ENCODE measurements at places on chromosomes 11 and 22.

GRCh38 chr22:27397954-27398342, 403.6 kb downstream of the MN1 start:
- peak; percentile 30 for DNase-seq

- no peak for DNase-seq
Observed at GRCh38 chr11:19698493-19699292, 13.9 kb upstream of the NAV2 start.

GRCh38 chr11:77167111-77167626, 39.1 kb downstream of the MYO7A start:
- no peak for DNase-seq

DNA sequence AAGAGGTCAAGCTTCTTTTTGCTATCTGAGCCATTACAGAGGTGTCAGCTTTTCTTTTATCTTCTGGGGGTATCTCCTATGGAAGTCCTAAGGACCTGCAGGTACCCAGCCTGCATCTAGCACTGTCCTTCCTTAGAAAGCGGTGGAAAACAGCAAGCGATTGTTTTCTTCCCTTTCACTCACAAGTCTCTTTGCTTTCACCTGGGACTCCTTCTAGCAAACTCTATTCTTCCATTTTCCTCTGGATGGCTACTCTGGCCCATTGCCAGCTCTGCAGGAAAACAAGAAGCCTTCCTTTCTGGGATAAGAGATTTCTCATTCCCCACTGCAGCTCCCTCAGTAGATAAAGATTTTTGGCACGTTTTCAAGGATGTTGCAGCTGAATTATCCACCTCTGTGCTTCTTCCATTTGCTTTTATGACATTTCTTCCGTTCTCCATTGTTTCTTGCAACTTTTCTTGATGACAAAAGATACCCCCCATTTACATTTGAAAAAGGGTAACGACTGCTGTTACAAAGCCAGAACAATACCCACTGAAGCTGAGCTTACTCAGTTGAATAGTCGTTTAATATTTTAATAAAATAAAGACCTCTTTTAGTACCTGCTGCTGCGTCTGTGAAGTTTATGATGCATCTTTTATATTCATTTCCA, 40.2 kb upstream of the BDNF start:
- DNase-seq, result no peak

GRCh38 chr11:116730601-116731000, 42.2 kb downstream of the BUD13 start:
- peak; percentile 55 for DNase-seq

DNA sequence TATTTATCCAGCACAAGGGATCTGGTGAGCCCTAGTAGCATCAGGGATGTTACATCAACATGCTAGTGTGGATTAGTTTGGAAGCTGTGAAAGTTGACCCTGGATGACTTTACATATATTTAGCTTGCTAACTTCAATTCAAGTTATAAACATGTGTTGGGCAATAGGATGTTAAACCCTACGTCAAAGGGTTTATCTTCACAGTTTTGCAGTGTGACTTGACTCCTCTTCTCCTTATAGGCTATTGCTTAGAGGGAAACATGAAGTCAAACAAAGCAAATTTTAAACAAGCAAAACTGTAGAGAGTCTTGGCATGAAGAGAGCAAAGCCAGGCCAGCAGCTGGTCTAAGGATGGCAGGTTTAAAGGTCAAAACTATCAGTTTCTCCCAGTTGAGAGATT, 11.3 kb upstream of the CTSC start:
- DNase-seq, result no peak

GRCh38 chr11:95734009-95734572, 55.5 kb downstream of the FAM76B start:
- no peak for DNase-seq

GRCh38 chr22:40334060-40334459, 12.2 kb upstream of the ADSL start:
- no peak for DNase-seq

DNA sequence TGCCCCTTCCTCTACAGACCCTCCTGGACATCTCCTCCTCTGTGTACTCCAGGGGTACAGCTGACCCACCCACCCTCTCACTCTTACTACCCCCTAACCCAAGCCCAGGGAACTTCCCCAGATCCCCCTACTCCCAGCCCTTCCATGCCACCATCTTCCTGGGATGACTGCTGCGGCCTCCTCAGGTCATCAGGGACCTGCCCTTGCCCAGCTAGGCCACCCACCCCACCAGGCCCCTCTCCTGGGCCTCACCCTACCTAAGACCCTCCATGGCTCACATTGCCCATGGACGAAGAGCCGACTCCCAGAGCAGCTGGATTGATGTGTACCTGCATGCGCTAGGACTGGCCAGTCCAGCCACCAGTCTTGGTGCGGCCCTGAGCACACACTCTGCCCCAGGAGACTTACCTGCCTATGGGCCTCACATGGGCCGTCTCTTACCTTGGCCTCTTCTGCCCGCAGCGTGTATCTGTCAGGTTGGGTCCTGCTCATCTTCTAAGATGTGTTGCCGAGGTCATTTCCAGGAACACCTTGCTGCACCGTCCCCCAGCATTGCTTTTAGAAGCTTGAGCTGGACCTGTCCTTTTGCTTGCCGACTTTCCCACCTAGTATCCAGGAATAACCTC, 2.0 kb upstream of the CLDN5 start:
- no peak for DNase-seq

GRCh38 chr11:121514432-121515334, 61.9 kb upstream of the SORL1-AS1 start:
- DNase-seq, result no peak

DNA sequence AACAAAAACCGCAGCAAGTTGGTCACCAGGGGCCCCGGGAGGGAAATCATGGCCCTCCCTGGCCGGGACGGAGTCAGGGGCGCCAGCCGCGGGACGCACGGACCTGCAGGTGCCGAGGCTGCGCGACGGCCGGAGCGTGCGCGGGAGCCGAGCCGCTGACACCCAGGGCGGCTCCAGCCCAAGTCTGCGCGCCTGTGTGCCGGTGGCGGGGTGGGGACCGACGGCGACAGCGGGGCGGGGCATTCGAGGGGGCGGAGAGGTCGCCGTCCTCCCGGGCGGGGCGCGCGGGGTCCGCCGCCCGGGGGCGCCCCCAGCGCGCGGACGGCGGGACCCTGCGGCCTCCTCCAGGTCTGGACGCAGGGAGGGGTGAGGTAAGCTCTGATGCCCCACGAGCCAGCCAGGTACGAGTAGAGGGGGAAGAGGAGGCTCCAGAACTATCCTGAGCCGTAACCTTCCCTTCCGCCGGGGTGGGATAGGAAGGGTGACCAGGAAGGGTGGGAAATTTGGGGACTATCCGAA, at the start of gene ESAM:
Gene ESAM, minus strand, starts transcription at position 186 of the 519 bp plus-strand sequence. Its CDS starts 136 bp downstream, at position 50.
- DNase-seq, result peak; percentile 76

DNA sequence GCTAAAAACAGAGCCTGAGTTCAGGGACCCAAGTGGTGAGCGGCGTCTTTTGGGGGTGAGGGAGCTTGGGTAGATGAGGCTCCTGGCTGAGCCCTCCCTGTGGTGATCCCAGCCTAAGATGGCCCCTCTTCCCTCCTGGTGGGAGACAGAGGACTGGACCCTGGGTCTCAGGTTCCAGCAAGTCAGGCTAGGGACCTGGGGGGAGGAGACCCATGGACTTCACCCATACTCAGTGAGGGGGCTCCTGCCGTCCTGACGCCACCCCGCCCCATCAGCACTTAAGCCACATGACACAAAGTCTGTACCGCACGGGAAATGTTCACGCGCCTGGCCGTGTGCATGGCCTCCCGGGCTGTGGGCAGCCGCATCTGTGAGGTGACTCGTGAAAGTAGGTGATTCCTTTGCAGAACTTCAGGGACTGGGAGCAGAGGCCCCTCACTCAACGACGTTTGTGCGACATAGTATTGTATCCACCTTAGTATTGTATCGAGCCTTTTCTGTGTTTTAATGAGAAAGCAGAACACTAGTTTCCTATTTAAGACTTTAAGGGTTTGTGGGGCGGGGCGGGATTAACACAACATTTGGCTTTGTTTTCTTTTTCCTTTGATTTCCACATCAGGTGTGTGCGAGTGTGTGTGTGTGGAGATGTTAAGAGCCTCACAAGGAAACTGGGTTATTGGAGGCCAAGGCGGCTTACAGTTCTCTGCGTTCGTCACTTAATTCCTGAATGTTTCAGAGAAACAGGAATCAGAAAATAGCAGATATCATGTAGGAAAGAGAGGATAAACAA, 18.4 kb upstream of the TMEM191C start:
- DNase-seq, result peak; percentile 7

DNA sequence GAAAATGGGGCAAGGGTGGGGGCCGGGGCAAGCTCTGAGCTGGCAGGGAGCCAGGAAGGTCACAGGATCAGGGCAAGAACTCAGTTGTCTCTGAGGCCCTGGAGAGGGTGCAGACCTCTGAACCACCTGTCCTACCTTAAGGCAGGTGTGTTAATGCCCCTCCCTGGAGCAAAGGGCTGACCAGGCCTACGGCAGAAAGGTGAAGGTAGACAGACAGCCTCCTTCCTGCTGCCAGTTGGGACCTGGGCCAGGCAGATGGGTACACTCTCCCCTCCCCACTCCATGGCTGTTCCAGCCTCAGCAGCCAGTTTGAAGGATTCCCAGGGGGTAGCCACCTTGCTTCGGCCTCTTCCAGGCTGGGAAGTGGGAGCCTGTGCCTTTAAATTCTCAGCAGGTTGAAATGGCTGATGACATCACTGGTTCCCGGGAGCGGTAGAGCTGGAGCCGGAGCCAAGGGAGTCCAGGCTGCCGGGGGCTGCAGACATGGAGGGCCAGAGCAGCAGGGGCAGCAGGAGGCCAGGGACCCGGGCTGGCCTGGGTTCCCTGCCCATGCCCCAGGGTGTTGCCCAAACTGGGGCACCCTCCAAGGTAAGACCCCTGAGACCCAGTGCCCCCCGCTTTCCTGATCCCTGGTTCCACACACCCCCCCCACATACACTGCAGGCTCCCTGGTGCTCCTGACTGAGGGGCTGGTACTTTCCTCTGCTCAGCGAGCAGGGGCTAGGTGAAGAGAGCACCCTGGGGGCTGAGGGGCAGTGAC, at the start of gene INPP5J:
Gene INPP5J, plus strand, starts transcription at position 435 of the 760 bp plus-strand sequence. Its CDS starts 49 bp downstream, at position 484.
- DNase-seq, result peak; percentile 89

- no peak for DNase-seq
Observed at GRCh38 chr22:41565403-41566054, 4.7 kb downstream of the CSDC2 start.

DNA sequence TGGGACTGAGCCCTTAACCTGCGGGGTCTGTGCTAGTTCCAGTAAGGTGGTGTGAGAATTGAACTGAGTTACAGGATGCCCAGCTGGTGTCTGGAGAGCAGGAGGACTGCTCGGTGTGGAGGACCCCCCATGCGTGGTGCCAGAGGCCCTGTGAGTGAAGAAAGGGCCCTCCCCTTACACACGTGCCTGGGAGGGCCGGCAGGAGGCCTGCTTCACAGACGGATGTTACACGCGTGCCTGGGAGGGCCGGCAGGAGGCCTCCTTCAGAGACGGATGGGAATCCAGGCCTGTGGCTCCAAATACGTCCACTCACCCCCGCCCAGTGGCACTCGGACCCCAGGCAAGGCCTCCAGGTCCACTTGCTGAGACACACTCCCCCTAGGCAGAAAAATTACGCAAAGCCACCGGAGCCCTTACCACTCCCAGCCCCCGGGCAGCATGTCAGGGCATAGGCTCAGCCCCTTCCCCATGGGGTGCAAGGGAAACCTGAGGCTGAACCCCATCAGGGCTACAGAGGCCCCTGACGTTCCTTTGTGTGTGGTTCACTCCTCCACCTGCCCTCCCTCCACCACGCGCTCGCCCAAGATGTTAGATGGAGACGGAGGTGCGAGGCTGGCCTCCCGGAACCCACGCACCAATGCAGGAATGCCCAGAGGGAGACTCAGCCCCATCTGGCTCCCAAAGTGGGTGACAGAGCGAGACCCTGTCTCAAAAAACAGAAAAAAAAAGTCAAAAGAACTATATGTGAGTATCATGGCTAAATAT, 227.8 kb downstream of the BRD1 start:
- no peak for DNase-seq

- DNase-seq, result no peak
Observed at GRCh38 chr11:59767225-59767611, 12.0 kb downstream of the STX3 start.

DNA sequence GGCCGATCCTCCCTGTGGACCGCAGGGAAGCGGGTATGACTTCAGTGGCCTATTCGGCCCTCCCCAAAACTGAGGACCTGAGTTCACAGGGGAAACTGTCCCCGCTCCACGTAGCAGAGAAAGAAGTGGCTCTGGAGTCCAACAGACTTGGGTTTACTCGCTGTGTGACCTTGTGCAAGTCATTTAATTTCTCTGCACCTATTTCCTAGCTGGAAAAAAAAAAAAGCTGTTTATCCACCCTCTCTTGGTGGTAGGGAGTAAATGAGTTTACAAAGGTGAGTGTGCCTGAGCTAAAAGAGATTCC, 2.2 kb downstream of the SPON1 start:
- no peak for DNase-seq

- DNase-seq, result no peak
Observed at GRCh38 chr11:15931497-15931896, 424.8 kb downstream of the SOX6 start.
